ENCODE measurements at places on chromosomes 16 and 17.

DNA sequence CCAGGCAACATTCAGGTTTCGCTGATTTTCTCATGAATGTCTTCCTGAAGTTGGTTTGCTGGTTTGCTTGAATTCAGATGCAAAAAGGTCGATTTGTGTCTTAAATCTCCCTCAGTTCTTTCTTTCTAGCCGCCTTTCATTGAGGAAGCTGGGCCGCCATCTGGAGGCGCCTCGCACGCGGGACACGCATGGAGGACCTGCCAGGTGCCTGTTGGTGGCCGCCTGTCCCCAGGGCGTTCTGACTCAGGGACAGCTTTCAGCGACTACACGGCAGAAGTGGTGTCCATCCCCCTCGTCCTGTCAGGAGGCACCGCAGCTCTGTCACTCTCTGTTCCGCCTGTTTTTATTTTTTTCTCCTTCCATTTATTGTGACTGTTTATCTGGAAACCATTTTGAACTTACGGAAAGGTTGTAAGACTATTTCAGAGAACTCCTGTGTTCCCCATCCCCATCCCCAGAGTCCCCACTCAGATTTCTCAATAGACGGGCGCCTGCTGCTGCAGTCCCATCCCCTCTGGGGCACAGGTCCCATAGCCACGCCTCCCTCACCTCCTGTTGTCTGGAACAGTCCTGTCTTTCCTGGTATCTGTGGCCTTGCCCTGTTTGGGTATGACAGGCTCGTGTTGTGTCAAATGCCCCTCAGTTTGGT lies 33.2 kb downstream of the COX4I1 start:
- no peak for DNase-seq

- DNase-seq, result no peak
Measured at GRCh38 chr17:1484676-1485422, 7.6 kb downstream of the MYO1C start.

DNA sequence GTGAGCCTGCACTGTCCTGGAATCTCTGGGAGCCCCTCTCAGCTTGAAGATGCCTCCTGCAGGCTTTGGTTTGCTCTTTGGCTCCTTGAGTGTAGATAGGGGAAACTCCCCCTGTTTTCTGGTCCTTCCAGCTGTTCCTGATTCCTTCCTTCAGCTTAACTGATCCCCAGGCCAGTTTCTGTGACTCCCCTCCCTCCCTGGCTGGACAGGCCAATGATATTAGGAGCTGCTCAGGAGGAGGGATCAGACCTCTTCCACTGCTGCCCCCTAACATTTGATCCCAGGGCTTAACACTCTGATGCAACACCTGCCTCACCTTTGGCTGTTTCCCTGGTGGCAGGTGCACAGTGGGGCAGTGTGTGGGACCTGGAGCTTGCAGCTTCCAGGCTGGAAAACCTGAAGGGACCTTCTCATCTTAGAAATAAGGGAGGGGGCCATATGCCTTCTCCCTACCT lies at the start of gene TAC4:
Gene TAC4 (minus strand): TSS at position 51 of the 455 bp plus-strand sequence. CDS start 52 bp downstream, outside the sequence.
- no peak for DNase-seq

DNA sequence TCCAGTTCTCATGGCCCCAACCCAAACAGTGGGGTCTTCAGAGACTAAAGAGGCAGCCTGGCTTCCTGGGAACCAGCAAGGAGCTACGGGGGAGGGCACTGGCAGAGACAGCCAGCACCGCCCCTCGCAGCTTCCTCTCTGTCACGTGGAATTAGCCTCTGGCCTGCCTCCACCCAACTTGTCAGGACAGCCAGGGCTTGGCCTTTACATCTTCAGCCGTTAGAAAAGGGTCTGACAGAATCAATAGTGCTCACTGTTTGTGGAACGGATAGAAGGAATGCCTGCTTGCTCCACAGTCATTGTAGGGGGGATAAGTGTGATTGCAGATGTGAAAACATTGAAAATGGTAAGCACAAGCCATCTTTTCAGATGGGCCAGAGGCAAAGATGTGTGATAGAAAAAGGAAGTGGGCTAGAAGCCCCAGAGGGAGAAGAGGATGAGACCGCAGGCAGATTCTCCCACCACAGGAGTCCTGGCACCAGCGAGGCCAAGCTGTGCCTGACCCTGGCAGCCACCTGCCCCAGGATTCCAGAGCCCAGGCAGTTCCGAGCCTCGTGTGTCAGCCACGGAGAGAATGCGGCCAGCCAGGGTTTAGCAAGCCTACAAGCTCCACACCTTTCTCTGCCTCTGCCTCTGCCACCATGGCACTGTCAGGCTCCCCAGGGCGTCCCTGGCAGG lies 18.6 kb downstream of the GRIN2C start:
- DNase-seq, result no peak

- DNase-seq, result no peak
Measured at GRCh38 chr17:4693416-4693815, 10.5 kb downstream of the PELP1 start.

All from activated CD4-positive, alpha-beta T cell treated with anti-CD3 and anti-CD28 coated beads, Interleukin-2, Interleukin-4, amounts not matched to agents 100 ng/mL and 50 ng/mL, durations not matched to agents 16 hours and 8 hours (primary cell).